ENCODE measurements at places on chromosomes 1 and 21. TPM values are rescaled to one million over a fixed set of nuclear protein-coding genes. Genes with fewer than 3 reads are reported as not detected.

Gene PM20D1
- 0.71 TPM for total RNA-seq

Gene MRPS6
- total RNA-seq: 64.2 TPM

Gene TBX15
- not detected for total RNA-seq

Gene TMEM9
- 19.7 TPM for total RNA-seq

Gene SPATA45
- not detected for total RNA-seq

Gene OBSCN
- 31.6 TPM for total RNA-seq

Gene VANGL2
- total RNA-seq: not detected

Gene ERICH3
- total RNA-seq: not detected

Gene SPRR2A
- total RNA-seq: not detected

Gene TIMM17A
- 39.1 TPM for total RNA-seq

Gene OPTC
- not detected for total RNA-seq

Gene SELENOF
- total RNA-seq: 168 TPM

Gene RGS13
- not detected for total RNA-seq

Gene SEC16B
- total RNA-seq: not detected

Data from activated naive CD4-positive, alpha-beta T cell treated with anti-CD3 and anti-CD28 coated beads, Interleukin-2, amount 10 ng/mL, durations not matched to agents 5 hours and 36 hours (primary cell).